ENCODE measurements at places on chromosomes 16 and 17.
A peak's percentile ranks its signal among the peaks of the same experiment; 100 is the strongest.

- no peak for DNase-seq
Measured at GRCh38 chr17:74200112-74200511, 3.4 kb upstream of the RPL38 start.

DNA sequence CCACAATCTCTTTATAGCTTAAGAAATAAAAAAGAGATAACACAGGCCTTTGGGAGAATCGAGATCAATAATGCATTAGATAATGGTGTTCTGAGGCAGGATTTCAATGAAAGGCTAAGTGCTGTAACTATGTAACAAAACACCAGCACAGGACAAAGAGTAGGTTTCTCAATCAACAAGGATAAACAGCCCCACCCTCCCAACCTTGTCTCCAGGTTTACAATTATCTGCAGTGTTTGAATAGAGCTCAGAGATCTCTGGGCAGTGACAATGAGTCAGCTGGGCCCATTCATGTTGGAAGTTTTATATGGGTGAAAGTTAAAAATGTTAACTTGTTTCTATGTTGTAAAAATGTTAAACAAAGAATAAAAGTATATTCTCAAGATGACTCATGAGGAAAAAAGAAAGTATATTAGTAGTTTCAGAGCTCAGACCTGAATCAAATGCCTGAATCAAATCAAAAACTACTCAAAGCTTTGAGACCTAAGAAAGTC lies 17.0 kb upstream of the KRT20 start:
- DNase-seq: no peak

GRCh38 chr17:50909765-50910605 lies 43.8 kb upstream of the TOB1 start:
- no peak for DNase-seq

DNA sequence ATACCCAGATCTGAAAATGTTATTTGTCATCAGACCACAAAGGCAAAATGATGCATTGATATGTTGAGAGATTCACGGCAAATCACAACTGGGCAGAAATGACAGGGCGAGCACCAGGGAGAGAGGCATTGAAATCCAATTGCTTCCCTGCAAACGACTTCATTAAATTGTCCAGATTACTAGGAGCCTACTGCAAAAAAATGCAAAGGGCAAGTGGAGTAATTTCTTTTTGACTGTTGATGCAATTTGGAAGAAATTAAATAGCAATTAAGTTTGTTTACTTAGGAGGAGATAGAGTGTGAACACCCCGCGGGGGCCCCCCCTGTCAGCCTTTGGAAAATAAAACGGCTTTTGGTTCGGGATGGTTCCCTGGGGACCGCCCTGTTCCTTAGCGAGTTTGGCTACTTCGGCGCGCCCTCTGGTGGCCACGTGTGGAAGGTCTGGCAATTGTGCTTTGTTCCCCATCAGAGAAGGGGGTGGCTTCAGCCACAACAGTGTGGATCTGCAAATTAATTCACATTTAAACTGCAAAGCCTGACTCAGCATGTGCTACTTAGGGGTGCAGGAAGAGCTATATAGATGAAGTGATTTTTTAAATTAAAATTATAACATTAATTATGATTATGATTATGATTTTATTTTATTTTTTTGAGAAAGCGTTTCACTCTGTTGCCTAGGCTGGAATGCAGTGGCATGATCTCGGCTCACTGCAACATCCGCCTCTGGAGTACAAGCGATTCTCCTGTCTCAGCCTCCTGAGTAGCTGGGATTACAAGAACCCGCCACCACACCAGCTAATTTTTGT lies 14.5 kb upstream of the TMC7 start:
- peak; percentile 51 for DNase-seq

- DNase-seq: peak; percentile 92
Measured at GRCh38 chr17:7887482-7888183, 956 bp upstream of the CHD3 start.

DNA sequence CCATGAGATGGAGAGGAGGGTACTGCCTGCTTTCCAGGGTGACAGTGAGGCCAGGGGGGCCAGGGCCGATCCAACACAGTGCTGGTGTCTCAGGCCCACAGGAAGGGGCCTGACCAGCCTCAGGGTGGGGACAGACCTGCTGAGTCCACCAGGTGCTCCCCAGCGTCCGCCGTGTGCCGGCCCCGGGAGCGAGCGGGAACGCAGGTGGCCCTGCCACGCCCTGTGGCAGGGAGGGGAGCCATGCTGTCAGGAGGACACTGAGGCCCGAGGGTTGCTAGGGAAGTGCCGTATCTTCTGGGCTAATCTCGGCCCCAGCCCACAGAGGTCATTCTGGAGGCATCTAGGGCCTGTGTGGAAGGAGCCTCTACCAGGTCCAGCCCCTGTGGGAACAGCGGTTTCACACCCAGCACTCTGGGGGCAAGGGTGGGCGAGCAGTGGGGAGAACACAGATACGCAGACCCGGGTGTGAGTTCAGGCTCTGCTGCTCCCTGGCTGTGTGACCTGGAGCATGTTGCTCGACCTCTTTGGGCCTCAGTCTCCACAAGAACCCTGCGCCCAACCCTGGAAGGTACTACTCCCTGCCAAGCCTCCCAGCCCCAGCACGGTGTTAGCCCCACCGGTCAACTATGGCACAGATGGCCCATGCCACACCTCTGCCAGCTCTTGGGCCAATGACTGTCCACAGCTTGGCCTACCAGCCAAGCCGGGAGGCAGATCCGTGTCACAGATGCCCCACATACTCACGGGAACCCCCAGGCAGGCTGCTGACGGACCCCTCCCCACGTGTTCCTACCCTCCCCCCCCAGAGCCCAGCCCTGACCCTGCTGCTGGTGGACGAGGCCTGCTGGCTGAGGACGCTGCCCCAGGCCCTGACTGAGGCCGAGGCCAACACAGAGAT lies 43.9 kb upstream of the ZC3H18 start:
- DNase-seq: no peak

DNA sequence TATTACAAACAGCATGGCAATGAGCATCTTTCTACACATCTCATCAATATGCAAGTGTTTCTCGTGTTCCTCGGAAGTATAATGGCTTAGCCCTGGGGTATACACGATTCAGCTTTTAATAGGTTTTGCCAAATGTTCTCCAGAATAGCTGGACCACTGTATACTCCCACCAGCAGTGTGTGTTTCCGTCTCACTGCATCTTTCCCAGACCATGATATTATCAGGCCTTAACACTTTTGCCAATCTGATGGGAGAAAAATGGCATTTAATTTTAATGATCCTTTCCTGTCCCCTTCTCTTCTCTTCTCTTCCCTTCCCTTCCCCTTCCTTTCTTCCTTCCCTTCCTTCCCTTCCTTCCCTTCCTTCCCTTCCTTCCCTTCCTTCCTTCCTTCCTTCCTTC lies 30.8 kb downstream of the PRKCB start:
- DNase-seq: no peak

DNA sequence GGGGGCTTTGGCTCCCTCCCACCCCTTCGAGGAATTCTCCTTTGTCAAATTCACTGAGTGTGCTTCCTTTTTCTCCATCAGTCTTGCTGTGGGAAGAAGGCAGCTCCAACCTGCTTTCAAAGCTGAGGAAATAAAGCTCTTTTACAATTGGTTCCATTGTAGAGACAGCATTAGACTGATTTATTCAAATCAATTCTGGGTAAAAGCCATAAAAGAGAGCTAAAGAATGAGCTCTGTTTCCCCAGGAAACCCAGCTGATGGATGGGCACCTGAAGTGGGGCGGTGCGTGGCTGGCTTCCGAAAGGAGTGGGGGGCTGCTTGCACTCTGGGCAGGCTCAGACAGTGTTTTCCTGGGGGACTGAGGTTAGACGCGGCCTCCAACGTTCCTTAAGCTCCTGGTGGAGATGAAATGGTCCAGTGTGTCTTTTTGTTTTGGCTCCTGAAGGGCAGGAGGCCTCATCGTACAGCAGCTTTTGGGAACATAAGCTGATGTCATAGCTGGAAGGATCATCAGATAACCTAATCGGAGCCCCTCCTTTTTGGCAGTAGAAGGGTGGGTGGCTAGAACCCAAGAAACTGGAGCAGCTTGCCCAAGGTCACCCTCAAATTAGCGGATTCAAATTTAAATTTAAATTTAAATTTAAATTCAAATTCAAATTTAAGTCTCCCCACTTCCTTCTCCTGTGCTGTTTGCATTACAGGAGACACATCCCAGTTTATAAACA lies 128.5 kb upstream of the EEF2KMT start:
- no peak for DNase-seq

DNA sequence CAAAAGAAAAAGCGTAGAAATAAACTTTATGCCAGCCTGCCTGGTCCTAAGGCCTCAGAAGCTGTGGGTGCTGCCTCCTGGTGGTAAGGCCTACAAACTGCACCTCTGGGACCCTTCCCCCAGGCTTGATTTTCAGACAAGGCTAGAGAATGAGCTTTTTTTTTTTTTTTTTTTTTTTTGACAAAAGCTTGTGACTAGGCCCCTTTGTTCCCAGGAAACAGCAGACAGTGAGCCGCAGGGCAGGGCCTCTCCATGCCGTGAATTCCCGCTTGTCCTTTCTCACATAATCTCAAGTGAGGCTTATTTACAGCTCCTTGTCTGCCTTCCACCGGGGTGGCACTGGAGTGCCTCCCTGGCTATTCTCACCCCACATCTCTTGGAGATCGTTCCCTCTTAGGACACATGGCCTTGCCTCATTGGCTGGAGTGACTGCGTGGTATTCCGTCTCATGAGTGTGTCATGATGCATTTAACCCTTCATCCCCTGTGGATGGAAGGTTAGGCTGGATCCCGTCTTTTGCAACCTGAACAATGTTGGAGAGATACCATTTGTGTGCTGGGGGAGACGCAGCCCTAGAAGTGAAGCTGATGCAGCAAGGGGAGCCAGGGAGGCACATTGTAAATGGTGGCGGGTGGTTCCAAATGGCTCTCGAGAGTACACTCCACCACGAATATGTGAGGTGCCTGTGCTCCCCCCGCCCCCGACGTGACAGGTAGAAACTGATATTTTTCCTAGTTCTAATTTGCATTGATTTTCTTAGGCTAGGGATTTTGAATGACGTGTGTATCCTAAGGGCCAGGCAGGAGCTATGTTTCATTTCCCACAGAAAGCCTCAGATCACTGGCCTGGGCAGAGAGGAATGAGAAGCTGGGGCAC lies 49.6 kb downstream of the USP22 start:
- peak; percentile 65 for DNase-seq

GRCh38 chr17:18076936-18077335 lies 10.8 kb upstream of the DRG2 start:
- DNase-seq: no peak

GRCh38 chr16:49048557-49048956 lies 233.1 kb downstream of the CBLN1 start:
- peak; percentile 12 for DNase-seq

DNA sequence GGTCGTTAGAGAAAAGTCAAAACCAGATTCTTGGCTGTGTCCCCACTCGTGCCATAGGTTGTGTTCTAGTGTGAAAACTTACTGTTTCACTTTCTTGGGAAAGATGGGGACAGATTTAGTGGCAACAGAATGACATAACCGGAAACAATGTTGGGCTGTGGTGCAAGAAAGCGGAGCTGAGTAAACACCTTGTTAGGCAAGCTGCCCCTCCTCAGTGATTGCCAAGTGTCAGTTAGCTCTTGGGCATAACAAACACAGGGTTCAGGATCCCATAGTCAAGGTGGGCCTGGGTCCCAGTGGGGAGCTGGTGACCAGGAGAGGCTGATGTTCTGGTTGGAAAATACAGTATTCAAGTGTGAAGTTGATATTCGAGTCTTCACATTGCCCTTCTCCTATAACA lies 15.4 kb downstream of the UBN1 start:
- no peak for DNase-seq

DNA sequence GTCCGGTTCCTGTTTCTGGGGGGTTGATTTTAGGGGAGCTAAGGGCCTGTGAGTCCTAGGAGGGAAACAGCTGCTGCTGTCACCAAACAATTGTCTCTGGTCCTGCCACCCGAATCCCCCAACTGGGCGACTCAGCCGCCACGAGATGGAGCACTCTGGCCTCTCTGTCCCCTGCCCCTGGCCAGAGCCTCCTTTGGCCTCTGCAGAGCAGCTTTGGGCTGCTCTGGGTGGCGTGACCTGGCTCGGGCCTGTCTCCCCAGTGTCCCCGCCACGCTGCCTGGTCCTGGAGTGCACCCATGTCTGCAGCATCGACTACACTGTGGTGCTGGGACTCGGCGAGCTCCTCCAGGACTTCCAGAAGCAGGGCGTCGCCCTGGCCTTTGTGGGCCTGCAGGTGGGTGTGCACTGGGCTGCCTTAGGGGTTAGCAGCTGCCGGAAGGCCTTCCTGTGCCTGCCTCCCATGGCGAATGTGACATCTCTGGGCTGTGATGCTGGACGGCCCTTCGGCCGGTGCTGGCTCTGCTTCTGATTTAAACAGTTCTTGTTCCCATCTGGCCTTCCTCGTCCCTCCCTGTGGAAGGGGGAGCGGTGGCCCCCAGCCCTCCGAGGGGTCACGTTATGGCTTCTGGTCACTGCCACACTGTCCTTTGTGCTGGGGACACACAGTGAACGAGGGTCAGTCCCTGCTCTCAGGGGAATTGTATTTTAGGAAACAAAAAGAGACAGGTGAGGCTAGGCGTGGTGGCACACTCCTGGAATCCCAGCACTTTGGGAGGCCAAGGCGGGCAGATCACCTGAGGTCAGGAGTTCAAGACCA lies 11.6 kb upstream of the RNF213 start:
- no peak for DNase-seq

DNA sequence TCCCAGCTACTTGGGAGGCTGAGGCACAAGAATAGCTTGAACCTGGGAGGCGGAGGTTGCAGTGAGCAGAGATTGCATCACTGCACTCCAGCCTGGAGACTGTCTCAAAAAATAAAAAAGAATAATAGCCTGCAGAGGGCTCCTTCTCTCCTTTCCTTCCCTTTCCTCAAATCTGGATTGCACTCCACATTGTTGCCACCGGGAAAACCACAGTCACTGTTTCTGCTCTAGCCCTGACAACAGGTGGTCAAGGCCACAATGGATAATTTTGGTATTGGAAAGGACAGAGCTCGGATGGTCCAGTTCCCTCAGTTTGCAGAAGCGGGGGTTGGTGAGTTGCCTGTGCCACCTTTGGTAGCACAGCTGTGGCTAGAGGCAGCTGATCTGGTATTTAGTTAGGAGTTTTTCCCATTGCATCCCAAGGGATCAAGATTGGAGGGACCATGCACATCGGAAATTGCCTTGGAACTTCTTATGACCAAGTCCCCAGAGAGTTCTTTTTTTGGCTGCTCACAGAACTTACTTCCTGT lies 44.7 kb upstream of the PRSS54 start:
- peak; percentile 15 for DNase-seq

GRCh38 chr17:41223821-41224220 lies 2.6 kb upstream of the KRTAP9-2 start:
- DNase-seq: no peak

- peak; percentile 34 for DNase-seq
Measured at GRCh38 chr17:19513897-19514488, 19.7 kb upstream of the SLC47A1 start.

GRCh38 chr17:77907497-77908461 lies 50.7 kb upstream of the TNRC6C start:
- DNase-seq: no peak
